ENCODE measurements at places on chromosomes 11 and 22. TPM values are rescaled to one million over a fixed set of nuclear protein-coding genes. Genes with fewer than 3 reads are reported as not detected.

NOL12 gene
- 28.5 TPM for total RNA-seq

MIOX gene
- total RNA-seq, result not detected

SYT12 gene
- not detected for total RNA-seq

RANBP1 gene
- 1,311 TPM for total RNA-seq

GAB4 gene
- total RNA-seq, result not detected

RELT gene
- total RNA-seq, result 20.2 TPM

ANO1 gene
- 0.13 TPM for total RNA-seq

OR2AG1 gene
- total RNA-seq, result not detected

HORMAD2 gene
- total RNA-seq, result not detected

PGA5 gene
- total RNA-seq, result not detected

H19 gene
- total RNA-seq, result 10.0 TPM

LDHA gene
- total RNA-seq, result 755 TPM

SMIM38 gene
- total RNA-seq, result 0.27 TPM

MS4A2 gene
- 1.5 TPM for total RNA-seq

OR8A1 gene
- 1.4 TPM for total RNA-seq

NPAS4 gene
- not detected for total RNA-seq

GRM5 gene
- total RNA-seq, result not detected

C1QTNF6 gene
- total RNA-seq, result 0.81 TPM

CARNS1 gene
- 0.07 TPM for total RNA-seq

KRTAP5-9 gene
- not detected for total RNA-seq

TCP11L1 gene
- total RNA-seq, result 8.9 TPM

Measured in K562 (cell line).